Esophagus squamous epithelium (tissue), 5 donors: ENCODE measurements at places on chromosomes 11 and 22. TPM values are rescaled to one million over a fixed set of nuclear protein-coding genes. Genes with fewer than 3 reads are reported as not detected.

The TBX1 gene
- 0.18 TPM for total RNA-seq

The CHCHD10 gene
- total RNA-seq = 12.4 TPM

The CDON gene
- total RNA-seq = 4.3 TPM

DNA sequence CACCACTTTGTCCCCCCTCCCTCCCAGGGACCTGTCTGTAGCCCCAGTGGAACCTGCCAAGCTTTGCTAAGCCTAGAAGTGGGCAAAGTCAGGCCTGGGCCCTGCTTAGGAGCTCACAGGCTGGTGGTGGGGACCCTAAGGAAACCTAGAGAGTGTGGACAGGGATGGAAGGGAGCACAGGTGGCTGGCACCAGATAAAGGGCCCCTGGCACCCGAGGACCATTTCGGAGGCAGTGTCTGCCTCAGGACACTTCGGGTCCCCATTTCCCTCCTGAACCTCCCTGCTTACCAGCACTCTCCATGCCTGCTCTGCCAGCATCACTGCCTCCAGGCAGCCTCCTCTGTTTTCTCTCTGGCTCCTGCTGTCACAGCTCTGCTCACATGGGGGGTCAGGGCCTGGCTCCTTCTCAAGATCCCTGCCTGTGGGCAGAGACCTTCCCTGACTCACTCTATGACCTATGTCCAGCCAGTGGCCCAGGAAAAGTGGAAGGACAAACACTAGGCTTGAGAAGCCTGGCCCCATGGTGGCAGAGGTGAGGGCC, 13.6 kb upstream of the OMP start:
- DNase-seq = no peak

GRCh38 chr11:92253945-92254344, 29.3 kb downstream of the FAT3 start:
- DNase-seq = no peak

- DNase-seq = no peak
Measured at GRCh38 chr11:82403640-82404305, 329.9 kb downstream of the FAM181B start.
